Stimulated activated CD4-positive, alpha-beta T cell treated with anti-CD3 and anti-CD28 coated beads, Interleukin-15, amount 100 ng/mL, for 1 hour (primary cell): ENCODE measurements at places on chromosomes 7 and 10.

DNA sequence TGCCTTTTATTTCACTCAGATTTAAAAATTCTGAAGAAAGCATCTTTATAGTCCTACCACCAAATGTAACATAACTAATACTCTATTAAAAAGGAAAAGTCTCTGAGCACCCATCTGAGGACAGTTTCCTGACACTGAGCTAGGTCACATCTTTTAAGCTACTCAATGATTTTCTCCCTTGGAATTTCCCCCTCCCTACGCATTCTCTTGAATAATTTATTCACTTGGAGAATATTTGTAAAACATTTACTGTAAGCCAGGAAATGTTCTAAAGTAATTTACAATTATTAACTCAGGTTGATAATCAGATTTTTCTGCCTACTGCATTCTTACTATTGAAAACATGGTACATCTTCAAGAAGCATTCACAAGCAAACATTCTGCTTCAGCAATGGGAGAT, 297.2 kb upstream of the VSTM2A start:
- DNase-seq, result no peak

DNA sequence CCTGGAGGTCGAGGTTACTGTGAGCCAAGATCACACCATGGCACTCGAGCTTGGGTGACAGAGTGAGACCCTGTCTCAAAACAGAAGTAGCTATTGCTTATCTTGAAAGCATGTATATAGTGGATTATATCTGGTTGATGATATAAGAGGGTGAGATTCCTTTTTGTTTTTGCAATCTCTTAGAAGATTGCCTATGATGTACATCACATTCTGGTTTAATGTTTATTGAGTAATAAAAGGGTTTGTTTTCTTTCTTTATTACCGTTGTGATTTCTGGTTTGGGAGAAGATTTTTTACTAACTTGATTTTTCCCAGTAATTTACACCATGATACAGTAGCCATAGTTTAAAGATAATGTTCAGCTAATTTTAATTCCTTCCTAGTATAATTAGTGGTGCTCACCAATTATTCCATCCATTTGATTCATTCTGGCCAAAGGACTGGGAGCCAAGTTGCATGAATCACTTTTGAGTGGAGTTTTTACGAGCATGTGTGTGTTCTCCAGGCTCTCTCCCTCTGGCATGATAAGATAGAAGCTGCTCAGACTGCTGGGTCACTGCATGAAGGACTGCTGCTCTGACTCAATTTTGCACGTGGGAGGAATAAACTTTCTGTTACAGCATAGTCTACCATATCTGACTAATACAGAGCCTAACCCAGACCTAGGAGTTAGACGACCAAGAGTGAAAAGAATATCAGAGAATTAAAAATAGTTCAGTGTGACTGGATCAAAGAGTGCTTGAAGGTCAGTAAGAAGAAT, 13.5 kb upstream of the TSPAN13 start:
- DNase-seq, result no peak

DNA sequence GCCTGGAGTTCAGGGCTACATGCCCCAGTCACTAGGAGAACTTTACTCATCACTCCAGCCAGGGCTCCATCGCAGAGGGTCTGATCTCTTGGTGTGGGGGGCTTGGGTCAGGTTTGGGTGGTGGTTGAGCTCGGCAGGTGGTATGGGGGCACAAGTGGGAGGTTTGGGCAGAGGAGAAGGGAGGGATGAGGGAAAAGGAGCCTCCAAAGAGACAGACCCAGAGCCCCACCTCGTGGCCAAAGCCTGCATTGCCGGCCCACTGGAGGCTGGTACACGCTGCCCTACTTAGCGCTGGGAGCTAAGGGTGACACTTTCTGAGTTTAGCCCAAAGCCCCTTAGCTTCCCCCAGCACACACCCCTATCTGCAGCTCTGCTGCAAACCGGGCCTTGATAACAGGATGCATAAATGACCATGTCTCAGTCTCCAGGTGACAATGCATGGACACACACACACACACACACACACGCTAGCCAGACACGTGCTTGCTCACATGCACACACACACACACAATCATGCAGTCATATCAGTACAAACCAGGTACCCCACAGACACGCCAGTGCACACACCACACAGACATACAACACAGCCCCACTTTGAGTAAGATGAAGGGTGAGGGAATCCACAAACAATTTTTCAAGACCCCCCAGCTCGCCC, 14.7 kb downstream of the LZTS2 start:
- DNase-seq, result peak; percentile 66

GRCh38 chr10:343231-344220, 208.3 kb downstream of the ZMYND11 start:
- no peak for DNase-seq

DNA sequence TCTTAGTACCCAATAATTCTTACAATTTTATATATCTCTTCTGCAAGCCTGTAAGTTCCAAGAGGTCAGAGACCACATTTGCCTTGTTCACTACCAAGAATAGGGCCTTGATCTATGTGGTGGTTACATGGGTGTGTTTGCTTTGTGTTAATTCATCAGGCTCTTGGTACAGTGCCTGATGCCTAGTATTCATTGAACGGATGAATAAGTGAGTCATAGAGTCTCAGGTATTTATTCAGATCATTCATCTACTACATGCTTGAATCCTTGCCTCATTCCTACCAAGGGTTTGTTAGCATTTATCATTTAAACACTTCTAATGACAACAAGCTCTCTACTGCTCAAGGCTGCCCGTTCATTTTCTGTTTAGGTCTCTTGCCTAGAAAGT, 11.3 kb upstream of the SGPL1 start:
- no peak for DNase-seq

DNA sequence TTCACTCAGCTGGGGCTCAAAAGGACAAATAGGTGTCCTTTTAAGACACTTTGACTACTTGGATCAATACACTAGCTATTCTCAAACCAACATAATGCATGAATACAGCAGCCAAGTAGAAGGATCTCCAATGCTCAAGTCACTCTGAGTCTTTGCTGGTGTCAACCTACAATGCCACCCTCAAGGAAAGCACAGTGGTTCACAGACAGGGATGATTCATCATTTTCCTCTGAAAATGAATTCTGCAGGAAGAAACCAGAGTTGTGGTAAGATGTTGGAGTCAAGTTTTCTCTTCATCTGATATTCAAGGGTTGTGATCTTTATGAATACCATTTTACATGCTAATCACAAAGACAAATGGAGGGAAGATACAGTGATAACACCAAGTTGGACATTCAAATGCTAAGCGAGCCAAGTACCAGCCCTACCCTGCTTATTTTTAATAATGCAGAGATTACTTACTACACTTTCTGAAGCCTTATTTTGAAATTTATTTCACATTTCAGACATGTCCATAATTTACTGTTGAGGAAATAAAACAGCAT, 143.1 kb upstream of the FGFR2 start:
- no peak for DNase-seq
